MV-4-11 (cell line): ENCODE measurements at places on chromosomes 7 and 10.
A peak's percentile ranks its signal among the peaks of the same experiment; 100 is the strongest.

GRCh38 chr7:6208573-6209328 is 63.7 kb downstream of the CYTH3 start:
- DNase-seq, result no peak

- peak; percentile 3 for DNase-seq
Measured at GRCh38 chr10:71435571-71436267, 39.0 kb downstream of the CDH23 start.

DNA sequence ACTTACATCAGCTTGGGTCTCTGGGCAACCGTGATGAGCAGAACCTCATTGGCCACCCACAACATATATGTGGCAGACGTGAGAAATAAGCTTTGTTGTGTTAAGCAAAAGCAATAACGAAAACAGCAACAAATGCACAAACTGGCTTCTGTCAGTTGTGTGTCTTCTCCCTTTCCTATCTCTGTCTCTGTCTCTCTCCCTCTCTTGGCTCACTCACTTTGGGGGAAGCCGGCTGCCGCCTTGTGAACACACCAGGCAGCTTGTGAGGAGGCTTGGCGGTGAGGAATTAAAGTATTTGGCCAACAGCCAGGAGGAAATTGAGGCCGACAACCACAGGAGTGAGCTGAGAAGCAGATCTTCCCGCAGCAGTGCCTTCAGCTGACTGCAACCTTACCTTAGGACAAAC is 21.9 kb upstream of the CDCA7L start:
- peak; percentile 74 for DNase-seq

GRCh38 chr7:108114117-108114841 is 15.9 kb downstream of the LAMB4 start:
- DNase-seq, result no peak

GRCh38 chr7:107115762-107116540 is 52.9 kb upstream of the HBP1 start:
- peak; percentile 87 for DNase-seq

- no peak for DNase-seq
Measured at GRCh38 chr7:100509231-100509630, 25.5 kb downstream of the NYAP1 start.

DNA sequence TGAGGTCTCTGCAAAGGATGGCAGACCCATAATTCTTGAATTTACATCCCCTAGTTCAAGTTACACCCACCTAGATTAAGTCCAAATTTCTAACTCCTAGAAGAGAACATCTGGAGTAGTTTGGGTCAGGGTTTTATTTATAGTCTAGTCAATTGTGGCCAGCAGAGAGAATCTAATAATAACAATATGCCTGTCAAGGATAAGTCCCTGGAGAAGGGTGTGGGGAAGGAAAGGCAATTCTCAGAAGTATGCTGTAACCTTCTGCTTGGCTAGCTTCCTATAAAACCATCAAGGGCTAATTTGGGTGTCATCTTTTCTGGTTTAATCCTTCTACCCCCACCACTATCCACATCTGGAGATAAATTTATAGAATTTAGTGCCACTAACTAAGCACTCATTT is 52.8 kb upstream of the SEMA3E start:
- DNase-seq, result no peak

DNA sequence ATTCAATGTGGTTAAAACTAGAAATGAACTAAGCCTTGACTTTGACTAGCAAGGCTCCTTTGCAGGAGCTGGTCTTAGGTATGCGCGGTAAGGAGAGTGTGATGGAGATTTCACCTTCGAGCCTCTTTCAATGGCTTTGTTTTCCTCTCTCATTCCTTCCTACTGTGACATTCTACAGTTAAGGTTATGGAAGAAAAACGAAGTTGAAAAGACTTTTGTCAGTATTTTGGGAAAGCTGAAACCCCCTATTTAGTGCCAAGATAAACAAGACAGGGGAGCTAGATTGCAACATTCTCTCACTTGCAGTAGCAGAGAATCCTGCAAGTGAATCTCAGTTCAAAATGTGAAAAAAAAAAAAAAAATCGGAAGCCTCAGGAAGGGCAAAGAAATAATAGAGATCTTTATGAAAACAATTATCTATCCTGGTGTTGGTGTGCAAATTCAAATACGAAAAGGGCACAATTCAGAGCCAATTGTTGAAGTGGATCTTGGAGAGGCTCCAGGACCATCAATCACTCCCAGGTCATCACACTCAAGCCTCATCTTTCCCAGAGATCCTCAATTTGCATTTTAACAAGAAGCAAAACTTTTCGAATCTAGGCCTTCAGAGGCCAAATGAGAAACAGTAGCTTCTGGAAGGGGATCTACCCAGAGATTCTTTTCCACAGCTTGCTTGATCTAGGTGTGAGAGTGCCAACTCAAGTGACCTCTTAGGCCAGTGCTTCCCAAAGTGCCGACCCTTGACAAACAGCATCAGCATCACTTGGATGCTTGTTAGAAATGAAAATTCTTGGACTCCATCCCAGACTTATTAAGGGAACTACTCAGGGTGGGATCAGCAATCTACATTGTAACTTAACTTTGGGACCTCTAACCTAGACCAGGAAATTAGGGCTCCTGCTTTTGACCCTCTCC is 163.8 kb downstream of the INHBA start:
- no peak for DNase-seq

GRCh38 chr7:159237022-159237653 is 92.5 kb upstream of the VIPR2 start:
- no peak for DNase-seq

DNA sequence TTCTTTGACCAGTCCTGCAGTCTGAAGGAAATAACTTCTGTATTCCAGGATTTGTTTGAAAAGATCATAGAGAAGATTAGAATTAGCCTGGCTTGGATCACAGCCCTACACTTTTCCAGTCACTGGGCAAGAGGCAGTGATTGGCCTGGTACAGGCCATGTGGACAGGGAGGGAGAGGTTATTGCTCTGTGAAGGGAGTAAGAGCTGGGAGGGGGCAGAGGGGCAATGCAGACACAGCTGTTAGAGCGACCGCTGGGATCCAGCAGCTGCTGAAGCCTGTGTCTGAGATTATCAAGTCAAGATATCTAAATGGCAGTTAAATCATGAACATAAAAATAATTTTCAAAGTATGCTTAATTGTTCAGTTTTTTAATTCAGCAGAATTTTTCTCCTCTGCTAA is 257.3 kb downstream of the SDK1 start:
- DNase-seq, result no peak

DNA sequence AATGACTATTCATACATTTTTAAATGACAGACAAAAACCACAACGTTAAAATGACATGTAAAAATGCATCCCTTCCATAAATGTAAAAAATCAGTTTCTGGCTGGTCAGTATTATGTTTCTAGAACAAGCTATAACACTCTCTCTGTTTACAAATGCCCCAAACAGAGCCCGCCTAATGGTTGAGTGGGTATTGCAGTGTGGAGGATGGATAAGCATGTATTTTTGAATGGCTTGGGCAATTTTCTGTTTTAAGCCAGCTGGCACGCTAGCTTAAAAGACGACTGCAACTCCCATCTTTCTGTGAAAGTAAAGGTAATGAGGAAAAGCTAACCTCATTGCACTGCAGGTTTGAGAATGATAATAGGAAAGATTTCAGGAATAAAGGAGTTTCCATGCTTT is 430.7 kb downstream of the PARD3 start:
- no peak for DNase-seq

- no peak for DNase-seq
Measured at GRCh38 chr10:43415544-43415943, 6.6 kb upstream of the HNRNPF start.

- DNase-seq, result no peak
Measured at GRCh38 chr10:60733517-60733822, 44.8 kb upstream of the CDK1 start.

DNA sequence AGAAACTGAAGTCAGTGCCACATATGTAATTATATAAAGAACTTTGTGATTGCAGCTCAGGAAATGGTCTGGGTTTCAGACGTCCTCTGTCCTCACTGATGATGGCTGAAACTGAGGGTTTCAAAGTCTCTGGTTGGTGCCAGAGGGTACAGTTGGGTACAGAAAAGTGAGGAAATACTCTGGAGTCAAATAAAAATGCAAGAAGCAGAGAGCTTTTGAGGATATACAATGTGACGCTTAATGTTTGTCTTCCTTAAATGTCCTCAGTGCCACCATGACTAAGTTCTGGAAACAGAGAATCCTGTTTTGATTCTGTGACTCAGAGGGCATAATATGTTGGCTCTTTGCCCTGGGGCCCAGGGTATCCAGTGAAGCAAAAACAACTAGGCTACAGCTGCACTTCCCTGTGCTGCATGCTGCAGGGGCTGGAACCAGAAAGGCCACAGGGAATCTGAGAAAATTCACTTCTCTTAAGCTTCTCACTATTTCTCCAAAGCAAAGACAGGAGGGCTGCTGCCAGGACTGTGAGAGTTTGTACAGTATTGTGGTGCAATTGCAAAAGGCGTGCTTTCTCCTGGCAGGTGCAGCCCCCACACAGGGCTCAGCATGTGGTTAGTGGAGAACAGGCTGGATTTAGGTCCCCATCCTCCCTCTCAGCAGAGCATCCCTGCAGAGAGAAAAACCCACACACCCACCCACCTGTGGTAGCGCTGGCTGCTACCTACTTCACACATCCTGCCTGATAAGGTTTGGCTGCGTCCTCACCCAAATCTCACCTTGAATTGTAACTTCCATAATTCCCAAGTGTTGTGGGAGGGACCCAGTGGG is 169.5 kb upstream of the SVIL start:
- peak; percentile 48 for DNase-seq

GRCh38 chr10:26839966-26840627 is 20.7 kb downstream of the ABI1 start:
- no peak for DNase-seq

GRCh38 chr7:64868499-64868898 is 34.6 kb upstream of the ZNF273 start:
- DNase-seq, result no peak

- no peak for DNase-seq
Measured at GRCh38 chr10:93074147-93074596, 479 bp downstream of the CYP26A1 start.

DNA sequence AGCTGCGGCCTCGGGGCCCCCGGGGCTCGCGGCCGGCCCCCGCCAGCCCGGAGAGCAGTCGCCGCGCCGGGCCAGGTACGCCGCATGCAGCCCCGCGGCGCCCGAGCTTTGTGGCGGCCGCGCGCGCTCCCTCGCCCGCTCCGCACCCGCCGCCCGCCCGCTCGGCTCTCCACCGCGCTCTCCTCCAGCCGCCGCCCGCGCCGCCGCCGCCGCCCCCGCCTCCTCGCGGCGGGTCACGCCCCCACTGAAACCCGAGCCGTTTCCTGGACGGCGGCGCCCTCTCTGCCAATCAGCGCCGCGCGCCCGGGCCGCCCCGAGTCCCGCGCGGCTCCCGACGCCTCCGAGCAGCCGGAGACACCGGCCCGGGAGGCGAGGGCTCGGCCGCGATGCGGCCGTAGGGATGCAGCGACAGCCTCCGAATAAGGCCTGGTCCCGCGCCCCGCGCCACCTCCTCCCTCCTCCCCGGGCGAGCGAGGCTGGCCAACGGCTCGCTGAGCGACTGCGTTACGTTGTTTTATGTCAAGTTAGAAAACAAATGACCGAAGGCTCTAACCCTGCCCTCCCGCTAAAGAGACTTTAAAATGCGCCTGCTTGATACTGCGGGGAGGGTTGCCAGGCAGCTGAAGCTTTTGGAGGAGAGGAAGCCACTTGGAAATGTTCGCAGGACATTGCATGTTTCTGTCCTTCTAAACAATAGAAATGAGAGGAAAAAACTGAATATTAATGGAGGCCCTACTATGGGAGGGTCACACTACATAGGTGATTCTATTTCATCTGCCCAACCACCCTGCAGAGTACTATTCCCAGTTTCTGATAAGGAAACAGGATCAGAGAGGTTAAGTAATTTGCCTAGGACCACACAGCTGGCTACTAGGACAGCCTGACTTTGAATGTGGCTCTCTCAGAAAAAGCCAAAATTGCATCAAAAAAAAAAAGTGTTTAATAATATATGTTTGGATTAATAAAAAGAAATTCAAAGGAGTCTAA is at the start of gene FGFR2:
TSS of gene FGFR2 (minus strand) at position 182 of the 987 bp plus-strand sequence. CDS start 4,627 bp downstream, outside the sequence.
- DNase-seq, result no peak

DNA sequence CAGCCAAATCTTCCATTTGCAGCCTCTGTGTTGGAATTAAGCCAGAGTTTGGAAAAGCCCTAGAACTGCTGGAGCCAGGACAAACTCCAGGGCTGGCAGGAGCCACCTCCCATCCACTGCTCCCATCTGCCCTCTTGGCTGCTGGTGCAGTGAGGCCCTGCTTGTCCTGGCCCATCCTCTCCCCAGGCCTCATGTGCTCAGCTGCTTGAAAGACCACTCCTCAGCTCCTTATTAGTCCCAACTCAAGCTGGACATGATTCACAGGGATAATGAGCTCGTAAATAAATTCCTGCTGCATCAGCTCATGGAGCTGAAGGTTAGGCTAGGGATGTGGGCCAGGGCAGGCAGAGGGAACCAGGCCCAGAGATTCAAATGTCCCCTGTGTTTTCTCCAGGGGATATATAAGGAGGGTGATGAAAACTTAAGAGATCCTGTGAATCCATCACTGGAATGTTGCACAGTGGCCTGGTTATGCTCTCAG is 282.8 kb downstream of the RPS24 start:
- no peak for DNase-seq

DNA sequence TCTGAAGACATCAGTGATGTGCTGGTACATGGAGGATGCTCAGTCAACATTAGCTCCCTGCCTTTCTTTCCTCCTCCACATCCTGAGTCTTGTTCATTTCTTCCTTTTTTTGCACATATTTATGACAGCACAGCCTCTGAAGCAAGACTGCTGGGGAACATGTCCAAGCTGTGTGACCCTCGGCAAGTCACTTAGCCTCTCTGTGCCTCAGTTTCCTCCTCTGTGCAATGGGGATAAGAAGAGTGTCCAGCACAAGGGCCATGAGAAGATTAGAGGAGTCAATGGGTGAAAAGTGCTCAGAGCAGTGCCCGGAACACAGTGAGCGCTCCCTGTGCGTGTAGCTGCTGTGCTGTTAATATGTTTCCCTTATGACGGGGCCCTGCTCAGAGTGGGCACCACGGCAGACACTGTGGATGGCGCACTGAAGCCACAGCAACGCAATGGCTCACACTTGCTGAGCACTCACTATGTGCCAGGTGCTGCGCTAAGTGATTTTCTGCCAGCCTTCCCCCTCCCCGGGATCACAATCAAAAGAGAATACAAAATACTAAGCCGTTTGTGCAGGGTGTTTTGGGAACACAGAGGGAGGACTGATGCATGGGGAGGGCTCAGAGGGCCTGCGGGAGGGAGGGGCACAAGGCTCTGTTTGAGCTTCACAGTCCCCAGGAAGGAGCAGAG is 28.7 kb downstream of the ZCCHC24 start:
- DNase-seq, result no peak

DNA sequence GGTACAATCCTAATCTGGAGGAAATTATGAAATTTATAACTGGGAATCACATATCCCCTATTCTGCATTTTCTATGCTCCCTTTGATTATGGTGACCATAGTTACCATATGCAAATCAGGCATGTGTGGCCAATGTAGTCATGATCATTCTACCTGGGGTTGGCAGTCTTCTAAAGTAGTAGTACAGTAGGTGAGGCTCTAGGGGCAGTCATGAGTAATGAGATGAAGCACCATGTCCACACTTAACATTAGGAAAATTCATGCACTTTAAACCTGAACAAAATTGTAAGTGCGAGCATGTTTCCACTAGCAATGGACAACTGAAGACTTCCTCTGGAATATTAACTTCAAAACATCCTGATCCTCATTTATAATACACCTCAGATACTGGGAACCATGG is 545.9 kb downstream of the SUGCT start:
- peak; percentile 10 for DNase-seq

- peak; percentile 26 for DNase-seq
Measured at GRCh38 chr10:87547734-87548311, 43.1 kb downstream of the MINPP1 start.

- DNase-seq, result peak; percentile 48
Measured at GRCh38 chr10:91389636-91390512, 20.3 kb upstream of the HECTD2 start.

GRCh38 chr7:128833946-128834325 is 3.7 kb downstream of the FLNC start:
- DNase-seq, result no peak
